Stimulated activated CD4-positive, alpha-beta T cell treated with anti-CD3 and anti-CD28 coated beads, TNF-alpha, amount 100 ng/mL, for 24 hours (primary cell): ENCODE measurements at places on chromosomes 5 and 9.

DNA sequence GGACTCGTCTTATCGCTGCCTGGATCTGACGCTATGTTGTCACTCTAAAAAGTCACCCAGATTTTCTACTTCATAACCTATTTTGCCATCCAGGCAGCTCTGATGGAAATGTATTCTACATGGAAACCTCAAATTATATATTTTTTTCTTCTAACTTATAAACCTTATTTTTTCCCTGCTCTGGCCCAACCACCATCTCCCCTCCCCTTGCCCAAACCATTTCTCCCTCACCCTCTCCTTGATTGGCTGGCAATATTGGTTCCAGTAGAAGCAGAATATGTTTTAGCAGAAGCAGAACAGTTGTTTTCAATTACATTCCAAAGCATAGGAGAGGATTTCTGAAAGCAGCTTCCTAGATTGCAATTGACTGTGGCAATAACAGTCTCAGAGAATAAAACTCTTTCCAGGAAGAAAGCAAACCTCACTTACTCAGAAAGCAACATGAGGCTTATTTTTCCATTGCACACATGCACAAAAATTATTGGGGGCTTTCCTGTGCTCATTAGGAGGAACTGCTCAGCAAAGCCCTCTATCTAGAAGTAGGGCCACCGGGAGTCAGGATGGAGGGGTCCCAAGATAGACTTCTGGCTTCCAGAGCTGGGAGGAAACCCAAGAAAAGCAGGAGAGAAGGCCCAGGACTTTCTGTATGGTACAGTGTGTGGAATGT lies 191.8 kb downstream of the ESM1 start:
- DNase-seq, result no peak

DNA sequence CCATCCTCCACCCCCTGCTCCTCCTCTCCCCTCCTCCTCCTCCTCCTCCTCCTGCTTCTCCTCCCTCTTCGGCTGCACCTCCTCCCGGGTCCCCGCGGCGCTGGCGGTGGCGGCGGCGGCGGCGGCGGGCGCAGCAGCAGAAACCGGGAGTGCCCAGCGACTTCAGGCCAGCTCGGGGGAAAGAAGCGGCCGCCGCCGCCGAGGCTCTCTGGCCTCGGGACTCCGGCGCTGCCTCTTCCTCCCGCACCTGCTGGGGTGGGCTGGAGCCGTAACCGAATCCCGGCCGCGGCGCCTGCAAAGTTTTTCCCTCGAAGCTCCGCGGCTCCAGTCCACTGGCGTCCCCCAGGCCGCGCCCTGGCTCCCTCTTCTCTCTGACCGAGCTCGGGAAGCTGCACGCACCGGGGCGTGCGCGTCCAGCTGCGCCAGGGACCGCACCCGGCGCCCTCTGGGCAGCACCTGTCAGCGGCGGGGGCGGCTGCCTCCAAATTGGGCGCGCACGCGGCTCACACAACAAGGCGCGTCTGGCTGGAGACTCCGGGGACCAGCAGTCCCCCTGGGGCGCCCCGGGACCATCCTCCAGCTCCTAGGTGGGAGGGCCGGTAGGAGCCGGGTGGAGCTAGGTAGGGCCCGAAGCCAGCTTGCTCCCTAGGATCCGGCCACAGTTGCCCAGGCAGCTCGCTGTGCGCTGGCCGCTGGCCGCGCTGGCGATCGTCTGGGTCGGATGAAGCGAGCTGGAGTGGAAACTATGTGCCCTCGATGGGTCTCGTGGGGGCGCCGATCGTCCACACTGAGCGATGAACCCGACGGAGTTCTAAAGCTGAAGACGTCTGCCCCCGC lies at the start of gene MCTP1:
MCTP1 (minus strand) TSS at position 523 of the 837 bp plus-strand sequence.
- no peak for DNase-seq

DNA sequence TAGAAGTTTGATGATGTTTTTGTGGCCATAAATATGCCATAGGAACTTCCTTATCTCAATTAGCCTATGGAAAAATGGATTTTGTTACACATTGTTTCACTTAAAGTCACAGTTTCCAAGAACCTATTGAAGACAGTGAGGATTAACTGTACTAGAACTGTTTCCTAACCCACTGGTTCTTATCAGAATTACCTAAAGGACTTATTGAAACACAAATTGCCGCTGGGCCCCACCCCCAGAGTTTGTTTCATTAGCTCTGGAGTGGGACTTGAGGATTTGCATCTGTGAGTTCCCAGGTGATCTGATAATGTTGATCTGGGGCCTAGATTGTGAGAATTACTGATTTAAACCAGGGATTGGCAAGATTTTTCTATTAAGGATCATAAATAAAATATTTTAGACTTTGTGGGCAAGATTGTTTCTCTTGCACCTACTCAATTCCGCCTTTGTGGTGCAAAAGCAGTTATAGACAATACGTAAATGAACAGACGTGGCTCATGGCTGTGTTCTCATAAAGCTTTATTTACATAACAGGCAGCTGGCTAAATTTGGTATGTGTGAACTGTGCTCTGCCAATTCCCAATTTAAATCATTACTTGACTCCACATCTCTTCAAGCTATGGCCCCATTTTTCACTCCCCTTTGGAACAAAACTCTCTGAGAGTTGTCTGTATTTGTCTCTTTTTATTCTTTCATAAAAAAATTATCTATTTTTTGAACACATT lies 9.3 kb downstream of the JAK2 start:
- DNase-seq, result no peak

DNA sequence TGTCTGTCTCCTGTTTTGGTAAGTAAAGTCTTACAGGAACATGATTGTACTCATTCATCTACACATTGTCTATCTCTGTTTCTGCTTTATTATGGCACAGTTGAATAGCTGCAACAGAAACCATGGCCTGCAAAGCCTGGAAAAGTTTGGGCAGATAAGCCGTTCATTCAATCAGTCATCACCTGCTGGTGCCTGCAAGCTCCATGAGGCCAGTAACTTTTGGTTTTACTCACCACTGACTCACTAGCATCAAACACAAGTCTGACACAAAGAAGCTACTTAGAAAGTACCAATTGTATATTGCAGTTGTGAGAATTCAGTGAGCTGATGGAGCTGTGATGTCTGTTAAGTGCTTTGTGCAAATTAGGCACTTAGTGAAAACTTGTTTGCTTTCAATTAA lies 373.6 kb upstream of the SGCD start:
- DNase-seq, result no peak

GRCh38 chr9:100370064-100370723 lies 17.5 kb upstream of the TEX10 start:
- DNase-seq, result no peak

DNA sequence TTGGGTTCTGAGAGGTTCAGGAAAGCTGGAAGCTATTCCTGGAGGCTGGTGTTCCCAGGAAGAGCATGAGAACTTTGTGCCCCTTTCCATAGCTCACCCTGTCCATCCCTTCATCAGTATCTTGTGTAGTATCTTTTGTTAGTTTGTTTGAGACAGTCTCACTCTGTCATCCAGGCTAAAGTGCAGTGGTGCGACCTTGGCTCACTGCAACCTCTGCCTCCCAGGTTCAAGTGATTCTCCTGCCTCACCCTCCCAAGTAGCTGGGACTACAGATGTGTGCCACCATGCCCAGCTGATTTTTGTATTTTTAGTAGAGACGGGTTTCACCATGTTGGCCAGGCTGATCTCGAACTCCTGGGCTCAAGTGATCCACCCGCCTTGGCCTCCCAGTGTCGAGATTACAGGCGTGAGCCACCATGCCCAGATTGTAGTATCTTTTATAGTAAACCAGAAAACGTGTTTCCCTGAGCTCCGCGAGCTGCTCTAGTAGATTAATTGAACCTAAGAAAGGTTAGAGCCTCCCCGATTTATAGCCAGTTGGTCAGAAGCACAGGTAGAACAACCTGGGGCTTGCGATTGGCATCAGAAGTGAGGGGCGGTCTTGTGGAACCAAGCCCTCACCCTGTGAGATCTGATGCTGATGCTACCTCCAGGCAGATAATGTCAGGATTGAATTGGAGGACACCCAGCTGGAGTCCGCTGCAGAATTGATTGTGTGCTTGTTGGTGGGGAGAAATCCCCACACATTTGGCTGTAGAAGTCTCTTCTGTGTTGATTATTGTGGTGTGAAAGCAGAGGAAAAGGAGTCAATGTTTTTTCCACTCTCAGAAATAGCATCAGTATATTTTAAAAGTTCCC lies 32.3 kb downstream of the ATP6V0E1 start:
- no peak for DNase-seq

- no peak for DNase-seq
These were observed 2.2 kb downstream of the IDNK start for GRCh38 chr9:83625178-83625577.

DNA sequence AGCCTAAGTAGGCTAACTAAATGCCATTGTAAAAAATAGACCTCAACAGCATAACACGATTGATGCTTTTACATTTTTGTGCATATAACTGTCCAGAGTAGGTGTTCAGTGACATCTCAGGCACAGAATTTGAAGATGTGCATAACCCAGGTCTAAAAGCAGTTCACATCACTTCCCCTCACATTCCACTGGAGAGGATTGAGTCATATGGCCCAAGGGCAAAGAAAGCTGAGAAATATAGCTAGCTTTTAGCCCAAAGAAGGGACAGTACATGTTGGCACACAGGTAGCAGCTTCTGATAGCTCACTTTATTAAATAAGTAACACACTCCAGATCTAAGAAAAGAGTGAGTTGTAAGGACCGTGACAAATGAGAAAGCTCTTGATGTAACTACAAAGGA lies 2259.5 kb upstream of the WWC1 start:
- DNase-seq, result no peak

GRCh38 chr9:133057006-133057405 lies 4.8 kb upstream of the CEL start:
- DNase-seq, result no peak

DNA sequence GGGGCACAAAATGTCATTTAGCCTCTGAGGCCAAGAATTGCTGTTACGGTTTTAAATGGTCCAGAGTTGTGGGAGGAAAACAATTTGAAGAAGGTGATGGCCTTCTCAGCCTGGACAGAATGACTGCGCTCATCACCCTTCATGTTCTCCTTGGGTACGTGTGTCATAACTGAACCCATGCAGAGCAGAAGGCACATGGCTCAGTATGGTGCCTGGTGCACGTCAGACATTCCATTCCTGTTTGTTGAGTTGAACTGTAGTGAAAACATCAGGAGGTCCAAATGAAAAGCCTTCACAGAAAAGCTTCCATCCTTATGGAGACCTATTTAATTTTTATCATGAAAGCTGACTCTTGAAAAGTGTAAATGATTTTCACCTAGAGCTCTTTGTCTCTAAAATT lies 133.2 kb downstream of the CFAP90 start:
- DNase-seq, result no peak

DNA sequence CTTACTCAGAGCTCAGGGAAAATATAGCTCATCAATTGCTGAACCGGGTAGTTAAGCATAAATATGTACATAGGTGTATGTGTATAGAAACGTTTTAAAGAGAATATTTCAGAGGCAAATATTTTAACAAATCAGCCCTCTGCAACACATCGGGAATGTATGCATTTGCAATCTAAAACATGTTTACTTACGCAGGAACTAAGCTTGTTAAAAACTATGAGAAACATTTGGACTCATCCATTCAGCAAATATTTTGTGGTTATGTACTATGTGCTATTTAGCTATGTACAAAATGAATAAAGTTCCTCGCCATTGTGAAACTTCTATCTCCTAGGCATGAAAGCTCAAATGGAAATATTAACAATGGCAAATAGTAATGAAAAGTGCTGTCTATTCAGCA lies 469.9 kb downstream of the ARHGEF28 start:
- no peak for DNase-seq

GRCh38 chr9:70571258-70571657 lies 156.8 kb upstream of the KLF9 start:
- DNase-seq, result no peak

DNA sequence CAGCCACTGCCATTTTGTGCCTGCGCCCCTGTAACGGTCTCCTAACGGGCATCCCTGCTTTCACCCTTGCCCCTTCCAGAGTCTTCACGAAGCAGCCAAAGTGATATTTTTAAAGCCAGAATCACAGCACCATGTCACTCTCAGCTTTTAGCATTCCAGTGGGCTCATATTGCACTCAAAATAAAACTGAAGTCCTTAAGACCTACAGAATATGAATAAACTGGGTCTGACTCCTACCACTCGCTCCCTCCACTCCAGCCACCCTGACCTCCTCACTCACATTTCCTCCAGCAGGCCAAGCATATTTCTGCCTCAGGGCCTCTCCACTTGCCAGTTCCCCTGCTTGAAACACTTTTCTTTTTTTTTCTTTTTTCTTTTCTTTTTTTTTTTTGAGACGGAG lies 2.4 kb upstream of the PDLIM7 start:
- no peak for DNase-seq

- DNase-seq, result no peak
These were observed 251.3 kb downstream of the GAS1 start for GRCh38 chr9:86695910-86696424.

DNA sequence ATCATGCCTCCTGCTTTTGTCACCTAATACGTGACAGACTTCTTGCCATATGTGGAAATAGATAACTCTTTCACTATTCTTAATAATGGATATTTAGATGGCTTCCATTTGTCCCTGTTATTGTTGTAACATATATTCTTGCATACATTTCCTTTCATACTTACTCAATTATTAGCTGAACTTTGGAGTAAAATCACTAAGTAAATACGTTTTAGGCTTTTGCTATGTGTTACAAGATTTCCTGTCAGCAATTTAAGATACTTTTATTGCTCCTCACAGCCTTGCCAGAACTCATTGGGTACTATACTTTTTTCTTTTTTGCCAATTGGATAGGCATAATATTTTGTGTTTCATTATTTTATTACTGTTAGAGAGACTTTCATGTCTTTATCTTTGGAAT lies 26.9 kb downstream of the CCNH start:
- no peak for DNase-seq

GRCh38 chr5:17115855-17116254 lies 101.6 kb upstream of the BASP1 start:
- DNase-seq, result no peak

DNA sequence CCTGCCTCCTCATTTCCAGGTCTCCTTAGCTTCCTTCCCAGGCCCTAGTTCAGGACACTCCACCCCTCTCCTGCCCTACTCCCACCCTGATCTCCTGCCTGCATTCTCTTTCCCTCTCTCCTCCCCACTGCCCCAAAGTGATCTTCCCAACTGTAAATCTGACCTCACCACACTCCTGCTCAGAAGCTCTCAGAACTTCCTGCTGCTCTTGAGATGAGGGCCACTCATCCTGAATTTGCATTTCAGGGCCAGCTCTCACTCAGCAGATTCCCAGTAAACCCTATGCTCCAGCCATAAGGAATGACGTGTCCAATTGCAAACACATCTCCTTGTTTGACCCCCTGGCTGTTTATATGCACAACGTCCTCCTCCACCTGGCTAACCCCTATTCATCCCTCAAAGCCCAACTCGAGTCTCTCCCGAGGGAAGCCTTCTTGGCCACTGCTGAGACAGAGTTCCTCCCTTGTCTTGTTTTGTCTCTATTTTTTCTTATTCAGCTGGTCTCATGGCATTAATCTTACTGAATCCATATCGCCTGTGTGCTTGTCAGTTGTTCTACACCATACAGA lies 95.0 kb downstream of the NSG2 start:
- no peak for DNase-seq

GRCh38 chr5:173187054-173187743 lies 42.9 kb downstream of the BNIP1 start:
- DNase-seq, result no peak

DNA sequence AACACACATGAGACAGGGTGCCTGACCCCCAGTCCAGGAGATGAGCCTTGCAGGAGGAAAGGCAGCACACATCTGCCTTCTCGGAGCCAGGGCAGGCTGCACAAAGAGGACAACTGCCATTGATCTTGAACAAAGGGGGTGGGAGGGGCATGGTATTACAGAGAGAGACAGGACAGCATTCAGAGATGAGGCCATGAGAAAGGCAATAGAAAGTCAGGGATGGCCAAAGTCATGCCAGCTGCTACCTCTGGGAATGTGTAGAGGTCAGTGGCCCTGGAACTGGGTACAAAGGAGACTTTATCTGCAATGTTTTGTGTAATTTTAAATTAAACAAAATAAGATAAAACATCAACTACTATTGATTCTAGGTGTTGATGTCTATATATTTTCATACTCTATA lies 43.2 kb downstream of the WDR36 start:
- no peak for DNase-seq
